ENCODE measurements at places on chromosomes 16 and 17.

GRCh38 chr16:3669082-3669481, 14.6 kb downstream of the DNASE1 start:
- DNase-seq = no peak

- DNase-seq = no peak
Measured at GRCh38 chr17:7888184-7888920, at the start of gene CHD3. Gene CHD3 (plus strand): TSS chr17:7888789. CDS start chr17:7889001, 212 bp downstream.

- no peak for DNase-seq
Measured at GRCh38 chr17:72175263-72175662, 54.4 kb downstream of the SOX9 start.

DNA sequence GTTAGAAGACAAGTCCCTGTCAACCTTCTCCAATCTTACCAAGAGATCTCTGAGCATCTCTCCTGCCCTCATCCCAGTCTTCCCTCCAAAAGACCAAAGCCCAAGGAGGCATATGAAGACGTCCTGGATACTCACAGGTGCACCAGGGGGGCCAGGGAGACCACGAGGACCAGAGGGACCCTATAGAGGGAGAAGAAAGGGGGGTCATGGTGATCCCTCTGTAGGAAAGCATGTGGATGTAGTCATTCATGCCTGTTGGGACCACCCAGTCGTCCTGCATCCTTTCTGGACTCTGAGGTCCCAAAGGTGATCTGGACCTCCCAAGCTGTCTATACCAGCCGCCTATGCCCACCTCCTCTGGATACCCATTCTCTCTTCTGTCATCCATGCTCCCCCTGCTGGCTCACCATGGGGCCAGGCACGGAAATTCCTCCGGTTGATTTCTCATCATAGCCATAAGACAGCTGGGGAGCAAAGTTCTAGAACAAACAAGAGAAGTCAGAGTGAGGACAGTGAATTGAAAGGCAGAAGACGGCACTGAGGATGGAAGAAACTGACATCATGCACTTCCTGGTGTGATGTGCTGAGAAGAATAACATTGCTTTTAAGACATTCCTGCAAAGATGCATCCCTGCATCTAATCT, 3.3 kb downstream of the COL1A1 start:
- DNase-seq = no peak

GRCh38 chr17:48634493-48635208, 8.5 kb upstream of the HOXB9 start:
- DNase-seq = no peak

DNA sequence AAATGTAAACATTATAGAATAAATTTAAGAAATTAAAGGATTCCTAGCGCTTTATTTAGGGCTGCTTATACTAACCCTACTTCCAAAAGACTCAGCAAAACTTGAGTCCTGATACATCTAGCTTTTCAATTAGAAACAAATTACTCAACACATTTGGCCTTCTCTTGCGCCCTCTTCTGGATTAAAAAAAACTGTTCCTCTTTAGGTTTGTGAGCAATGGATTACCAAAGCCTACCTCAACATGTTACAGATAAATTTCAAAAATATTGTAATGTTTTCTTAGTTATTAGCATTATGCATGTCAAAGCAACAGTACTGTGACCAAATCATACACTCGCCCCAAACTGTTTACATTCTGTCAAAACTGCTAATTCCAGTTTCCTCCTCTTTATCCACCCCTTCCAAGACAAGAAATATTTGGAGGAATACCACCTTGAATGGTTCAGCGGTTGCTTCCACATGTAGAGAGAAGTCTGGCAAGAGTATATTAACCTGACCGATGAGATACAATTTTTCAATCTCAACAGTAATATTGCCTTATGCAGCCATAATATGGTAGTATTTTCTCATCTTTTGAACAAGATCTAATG, 2.7 kb downstream of the NUFIP2 start:
- DNase-seq = no peak

DNA sequence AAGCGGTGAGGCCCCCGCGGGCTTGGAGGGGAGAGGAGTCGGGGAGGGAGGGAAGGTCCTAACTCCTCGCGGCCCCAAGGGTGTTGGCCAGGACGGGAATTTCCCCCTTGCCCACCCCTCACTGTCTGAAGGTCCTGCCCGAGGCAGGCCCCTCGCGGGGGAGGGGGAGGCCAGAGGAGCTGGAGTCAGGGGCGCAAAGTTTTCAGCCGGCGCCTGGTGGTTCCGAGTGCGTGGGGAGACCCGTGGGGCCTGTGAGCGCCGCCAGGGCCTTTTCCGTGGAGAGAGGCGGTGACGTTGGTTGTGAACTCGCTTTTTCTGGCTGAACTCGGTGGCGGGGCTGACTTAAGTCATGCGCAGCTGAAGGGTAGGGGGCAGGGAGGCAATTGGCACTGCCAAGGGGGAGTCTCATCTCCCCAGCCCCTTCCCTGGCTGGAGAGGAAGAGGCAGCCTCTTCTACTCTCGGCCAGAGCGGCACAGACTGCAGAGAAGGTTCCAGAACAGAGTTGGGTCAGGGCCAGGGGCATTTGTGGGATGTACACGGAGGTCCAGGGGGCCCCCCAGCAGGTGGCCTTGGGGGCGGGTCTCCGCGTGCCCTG, 1.5 kb downstream of the CACNA1H start:
- DNase-seq = no peak
